NCI-H748 treated with DMSO at 0.1 percent for 48 hours (cell line): ENCODE measurements at places on chromosomes 3 and 15.

- no peak for DNase-seq
These were observed 200.2 kb upstream of the GOLGA6L4 start for GRCh38 chr15:84035399-84035766.

DNA sequence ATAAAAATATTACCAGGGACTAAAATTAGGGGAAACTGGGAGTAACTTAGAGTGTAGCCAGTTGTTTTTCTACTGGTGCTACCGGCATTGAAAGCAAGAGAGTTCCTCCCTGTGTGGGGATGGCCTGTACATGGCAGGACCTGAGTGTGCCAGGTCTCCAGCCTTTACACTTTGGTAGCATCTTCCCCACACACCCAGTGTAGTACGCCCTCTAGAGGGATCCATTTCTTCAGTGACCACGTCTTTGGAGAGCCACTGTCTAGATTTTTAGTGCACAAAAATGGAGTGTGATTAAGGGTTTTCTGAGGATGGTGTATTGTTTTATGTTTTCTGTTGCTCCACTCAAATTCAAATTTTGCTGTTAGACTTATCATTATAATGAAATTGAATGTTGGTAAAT lies 507.0 kb upstream of the TPRG1 start:
- DNase-seq, result no peak

DNA sequence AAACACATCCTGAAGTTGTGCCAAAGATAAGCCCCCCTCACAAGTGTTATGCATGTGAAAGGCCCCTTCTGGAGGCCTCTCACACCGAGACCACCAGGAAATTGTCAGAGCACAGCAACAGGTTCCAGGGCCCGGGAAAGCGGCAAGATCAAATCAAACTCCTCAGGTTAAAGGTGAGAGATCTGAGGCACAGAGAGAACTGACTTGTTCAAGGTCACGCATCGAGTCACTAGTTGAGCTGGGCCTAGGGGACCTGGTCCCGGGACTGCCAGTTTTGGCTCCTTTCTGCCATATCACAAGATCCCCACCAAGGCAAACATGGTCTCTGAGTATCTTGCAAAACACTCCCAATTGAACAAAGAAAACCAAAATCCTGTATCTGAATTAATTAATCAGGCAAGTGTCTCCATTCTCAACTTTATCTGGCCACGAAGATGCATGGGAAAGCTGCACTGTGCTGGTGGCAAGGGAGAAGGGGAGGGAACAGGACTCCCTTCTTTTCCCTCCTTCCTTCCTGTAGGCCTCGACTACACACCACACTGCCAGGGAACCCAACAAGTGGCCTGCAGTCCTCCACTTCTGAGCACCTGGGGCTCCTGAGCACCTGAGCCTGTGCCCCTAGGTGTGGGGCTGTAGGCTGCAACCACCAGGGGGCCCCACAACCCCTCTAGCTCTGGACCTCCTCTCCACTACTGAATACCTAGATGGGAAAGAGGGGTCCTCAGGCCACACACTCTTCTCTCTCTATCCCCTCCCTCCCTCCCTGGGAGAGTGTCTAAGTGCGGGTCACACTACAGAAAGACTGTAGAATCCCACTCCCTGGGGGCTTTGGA lies 37.3 kb downstream of the ANP32A start:
- DNase-seq, result peak; percentile 1

GRCh38 chr3:115478359-115478758 lies 145.0 kb upstream of the GAP43 start:
- no peak for DNase-seq

DNA sequence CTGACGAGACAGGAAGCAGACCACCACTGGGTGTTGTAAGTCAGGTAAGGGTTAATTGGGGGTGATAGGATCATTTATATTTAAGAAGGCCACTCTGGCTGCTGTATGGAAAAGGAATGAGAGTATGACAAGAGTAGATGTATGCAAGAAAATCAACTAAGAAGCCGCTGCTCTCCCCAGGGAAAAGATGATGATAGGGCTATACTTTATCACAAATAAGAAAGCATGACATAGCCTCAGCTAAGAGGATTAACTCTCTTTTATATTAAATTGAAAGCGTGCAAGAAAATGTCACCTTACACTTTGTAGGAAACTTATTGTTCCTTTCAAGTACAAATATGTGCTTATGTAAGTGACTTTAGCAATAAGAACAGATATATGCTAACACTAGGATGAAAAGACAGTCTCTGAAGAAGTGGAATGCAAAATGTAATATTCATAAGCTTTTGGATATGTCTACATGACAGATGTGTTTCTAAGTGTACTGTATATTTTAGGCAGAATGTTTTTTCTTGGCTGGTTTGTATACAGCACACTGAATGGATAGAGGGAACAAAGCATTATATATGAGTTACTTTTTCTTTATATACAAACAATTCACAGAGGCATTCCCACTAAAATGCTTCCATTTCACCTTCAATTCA lies 8.7 kb upstream of the NDUFB4 start:
- DNase-seq, result no peak

DNA sequence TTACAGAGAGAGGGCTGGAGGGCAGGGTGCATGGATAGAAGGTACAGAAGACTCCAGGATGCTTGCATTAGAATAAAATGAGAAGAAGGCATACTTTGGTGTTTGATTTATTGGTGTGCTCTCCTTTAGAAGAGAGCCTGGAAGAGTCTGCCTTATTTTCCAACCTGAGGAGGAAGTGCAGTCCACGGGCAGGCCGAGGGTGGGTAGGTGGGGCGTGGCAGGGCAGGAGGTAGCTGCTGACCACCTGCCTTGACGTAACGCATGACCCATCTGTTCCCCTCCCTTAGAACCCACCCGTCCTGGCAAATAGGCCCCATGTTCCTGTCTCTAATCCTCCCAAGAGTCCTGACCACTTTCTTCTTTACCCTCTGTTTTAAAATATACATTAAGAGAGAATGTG lies 222.3 kb upstream of the LYSMD4 start:
- no peak for DNase-seq

DNA sequence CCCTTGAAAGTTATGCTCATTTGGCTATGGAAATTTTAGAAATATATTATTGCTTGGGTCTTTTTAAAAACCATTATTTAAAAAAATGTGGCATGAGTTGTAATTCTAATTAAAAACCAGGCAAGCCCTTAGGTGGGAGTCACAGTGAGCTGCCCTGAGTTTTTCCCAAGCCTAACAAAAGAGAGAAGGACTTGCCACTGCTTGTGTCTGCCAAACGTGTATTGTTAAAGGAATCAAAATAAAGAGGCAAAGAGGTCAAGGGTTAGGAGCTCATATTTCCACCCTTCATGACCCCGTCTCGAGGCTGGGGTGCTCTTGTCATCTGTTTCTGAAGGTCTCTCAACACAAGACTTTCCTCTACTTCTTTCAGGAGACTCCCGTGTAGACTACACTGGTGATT lies 321.1 kb downstream of the ZIC1 start:
- no peak for DNase-seq

DNA sequence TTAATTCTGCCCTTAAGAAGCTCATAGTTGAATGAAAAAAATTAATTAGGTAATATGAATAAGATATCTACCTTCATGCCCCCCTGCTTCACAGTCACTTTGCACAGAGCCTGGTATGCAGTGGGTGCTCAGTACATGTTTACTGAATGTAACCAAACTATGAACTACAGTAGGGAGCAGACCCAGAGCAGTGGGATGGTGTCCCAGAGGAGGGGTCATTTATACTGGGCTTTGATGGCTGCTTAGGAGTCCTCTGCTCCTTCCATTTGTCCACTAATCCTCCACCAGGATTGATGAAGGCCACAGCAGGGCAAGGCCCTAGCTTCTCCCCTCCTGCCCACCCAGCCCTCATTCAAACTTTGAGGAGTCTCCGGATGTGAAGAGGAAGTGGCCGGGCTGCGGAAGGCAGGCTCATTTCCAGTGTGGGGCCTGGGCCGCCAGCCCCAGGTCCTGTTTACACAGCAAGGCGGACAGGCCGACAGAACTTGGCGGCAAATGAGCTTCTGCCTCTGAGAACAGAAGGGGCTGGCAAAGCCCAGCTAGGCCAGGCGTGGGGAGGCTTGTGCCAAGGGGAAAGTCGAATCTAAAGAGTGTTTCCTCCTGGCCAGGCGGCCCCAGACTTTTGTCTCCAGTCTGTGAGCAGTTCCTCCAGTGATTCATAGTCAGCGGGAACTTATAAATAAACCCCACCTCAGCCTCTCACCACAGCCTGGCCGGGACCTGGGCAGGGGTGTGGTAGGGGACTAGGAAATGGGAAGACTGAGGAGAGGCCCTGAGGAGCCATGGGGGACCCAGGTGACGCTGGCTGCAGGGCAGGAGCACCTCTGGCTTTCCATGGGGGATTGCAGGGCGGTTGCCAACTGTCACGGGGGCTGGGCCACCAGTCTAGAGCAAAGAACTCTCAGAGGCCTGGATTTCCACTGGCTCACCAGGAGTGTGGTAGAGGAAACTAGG lies 51.6 kb upstream of the LCTL start:
- no peak for DNase-seq

DNA sequence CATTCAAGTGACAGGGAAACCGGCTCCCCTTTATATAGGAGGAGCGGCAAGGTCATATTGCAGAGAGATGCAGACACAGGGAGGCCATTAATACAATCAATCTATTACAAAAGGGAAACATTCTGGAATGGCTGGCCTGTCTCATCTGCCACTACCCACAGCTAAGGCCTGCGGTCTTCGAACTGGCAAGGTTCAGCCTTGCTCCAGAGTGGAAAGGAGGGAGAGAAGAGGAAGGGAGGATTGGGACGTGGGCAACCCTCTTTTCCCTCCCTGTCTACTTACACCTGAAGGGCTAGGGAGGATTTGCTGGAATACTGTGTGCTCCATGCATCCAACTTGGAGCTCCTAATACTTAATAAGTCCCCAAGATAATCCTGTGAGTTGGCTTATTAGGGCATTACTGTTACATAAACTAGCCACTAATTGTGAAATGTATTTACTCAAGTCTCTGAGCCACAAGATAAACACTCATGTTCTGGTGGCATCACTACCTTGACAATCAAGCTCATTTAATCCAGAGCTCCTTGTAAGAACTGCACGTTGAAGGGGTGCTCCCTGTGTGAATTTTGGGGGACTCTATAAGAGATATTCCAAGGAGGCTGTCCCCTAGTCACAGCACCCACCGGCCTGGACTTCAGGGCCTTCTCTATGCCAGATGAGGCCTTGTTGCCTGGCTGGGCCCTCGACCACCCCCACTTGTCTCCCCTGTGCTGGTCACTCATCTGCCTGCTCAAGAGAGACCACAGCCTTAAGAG lies 19.7 kb upstream of the CCDC174 start:
- no peak for DNase-seq

- no peak for DNase-seq
These were observed 149.8 kb upstream of the KCNMB2 start for GRCh38 chr3:178386401-178386800.

GRCh38 chr3:161647936-161648470 lies 151.4 kb downstream of the OTOL1 start:
- DNase-seq, result no peak

DNA sequence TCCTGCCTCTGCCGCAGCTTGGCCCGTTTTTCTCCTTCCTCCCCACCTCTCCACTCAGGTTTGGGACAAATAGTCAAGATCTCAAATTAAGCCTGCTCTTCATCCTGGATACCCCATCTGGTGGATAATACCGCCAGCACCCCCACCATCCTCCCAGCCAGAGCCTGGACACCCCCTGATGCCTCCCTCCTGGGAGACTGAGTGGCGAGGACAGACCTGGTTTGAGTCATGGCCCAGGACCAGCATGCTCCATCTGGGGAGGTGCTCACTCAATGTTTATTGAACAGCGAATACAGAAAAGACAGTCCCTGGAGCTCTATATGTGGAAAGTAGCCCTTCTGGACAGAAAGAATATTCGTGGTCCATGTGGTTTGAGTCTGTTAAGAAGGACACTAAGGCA lies 23.3 kb downstream of the CTSH start:
- DNase-seq, result no peak

DNA sequence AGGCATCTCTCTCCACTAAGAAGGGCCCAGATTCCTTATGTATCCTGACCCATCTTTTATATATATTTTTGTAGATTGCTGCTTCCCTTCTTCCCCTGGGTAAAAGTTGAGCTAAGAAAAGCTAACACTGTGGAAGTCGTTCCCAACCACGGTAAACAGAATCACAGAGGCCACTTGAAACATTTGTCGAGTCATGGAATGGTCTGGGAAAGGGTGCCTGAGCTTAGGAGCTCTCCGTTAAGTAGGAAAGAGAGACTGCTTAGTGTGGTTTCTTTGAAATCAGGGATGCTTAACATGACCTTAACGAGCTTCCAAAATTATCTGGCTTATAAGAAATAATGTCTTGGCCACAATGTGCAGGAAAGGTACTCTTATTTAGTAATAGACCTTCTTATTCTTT lies 45.6 kb downstream of the ARNT2 start:
- no peak for DNase-seq

GRCh38 chr15:36557364-36557763 lies 22.1 kb upstream of the CDIN1 start:
- no peak for DNase-seq

DNA sequence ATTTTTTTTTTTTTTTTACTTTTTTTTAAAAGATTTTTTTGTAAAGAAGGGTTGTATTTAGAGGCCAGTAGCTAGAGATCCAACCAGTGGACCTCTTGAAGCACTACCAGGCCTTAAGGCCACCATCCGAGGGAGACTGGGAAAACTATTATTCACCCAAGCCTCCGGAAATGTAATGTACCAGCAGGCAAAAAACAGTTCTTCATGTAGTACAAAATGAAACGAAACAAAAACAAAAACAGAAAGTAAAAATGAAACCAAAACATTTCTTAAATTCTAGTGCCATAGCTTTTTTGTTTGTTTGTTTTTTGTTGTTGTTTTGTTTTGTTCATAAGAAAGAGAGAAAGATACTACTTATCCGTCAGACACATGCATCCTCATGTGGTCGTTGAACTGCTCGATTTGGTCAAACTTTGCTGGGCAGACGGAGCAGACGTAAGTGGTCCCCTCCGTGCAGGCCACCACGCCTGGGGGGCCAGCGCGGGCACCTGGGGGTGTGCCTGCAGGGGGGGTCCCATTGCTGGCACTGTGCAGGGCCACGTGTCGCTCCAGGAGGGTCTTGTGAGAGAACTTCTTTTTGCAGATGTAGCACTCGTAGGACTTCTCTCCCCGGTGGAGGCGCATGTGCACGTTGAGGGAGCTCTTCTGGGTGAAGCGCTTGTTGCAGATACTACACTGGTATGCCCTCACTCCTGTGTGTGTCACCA lies 45.0 kb downstream of the TIGIT start:
- no peak for DNase-seq

GRCh38 chr3:18830087-18830486 lies 318.2 kb upstream of the KCNH8 start:
- DNase-seq, result no peak

- DNase-seq, result peak; percentile 56
These were observed 439.8 kb downstream of the RBMS3 start for GRCh38 chr3:29720665-29721064.

DNA sequence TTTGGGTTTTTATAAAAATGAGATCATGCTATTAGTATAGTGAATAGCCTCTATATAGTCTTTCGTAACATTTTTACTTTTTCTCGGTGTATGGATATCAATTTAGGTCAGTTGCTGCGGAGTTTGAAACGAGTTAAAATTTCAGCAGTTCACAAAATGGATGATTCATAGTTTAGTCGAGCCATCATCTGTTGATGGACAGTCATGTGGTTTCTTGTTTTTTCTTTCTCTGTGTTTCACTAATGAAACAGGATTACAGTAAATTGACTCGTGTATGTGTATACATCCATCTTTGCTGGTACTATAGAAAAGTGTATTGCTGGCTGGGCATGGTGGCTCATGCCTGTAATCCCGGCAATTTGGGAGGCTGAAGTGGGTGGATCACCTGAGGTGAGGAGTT lies 106.8 kb downstream of the IGF1R start:
- DNase-seq, result no peak

- no peak for DNase-seq
These were observed 10.7 kb upstream of the ABTB1 start for GRCh38 chr3:127662001-127662469.

- DNase-seq, result no peak
These were observed 56.3 kb upstream of the CHD2 start for GRCh38 chr15:92843814-92844213.
